ENCODE measurements at places on chromosomes 3 and 15.

- DNase-seq: no peak
Observed at GRCh38 chr3:164730815-164731360, 347.4 kb downstream of the SI start.

DNA sequence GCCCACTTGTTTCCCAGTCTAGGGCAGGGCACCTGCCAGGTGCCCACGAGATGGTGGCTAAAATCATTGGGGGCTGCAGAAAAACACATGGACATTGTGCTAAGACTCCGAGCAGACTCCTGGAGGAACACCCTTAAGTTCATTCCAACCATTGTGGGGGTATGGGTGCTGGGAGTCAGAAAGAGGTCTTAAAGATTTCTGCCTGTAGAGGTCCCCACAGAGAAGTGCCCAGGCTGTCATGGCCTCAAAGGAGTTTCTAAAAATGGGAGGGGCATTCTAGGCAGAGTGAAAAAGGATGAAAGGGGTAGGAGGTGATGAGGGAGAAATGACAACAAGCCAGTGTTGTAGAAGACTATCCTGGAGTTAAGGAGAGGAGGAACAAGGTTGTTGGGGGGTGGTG, 17.1 kb downstream of the RBP1 start:
- DNase-seq: no peak

DNA sequence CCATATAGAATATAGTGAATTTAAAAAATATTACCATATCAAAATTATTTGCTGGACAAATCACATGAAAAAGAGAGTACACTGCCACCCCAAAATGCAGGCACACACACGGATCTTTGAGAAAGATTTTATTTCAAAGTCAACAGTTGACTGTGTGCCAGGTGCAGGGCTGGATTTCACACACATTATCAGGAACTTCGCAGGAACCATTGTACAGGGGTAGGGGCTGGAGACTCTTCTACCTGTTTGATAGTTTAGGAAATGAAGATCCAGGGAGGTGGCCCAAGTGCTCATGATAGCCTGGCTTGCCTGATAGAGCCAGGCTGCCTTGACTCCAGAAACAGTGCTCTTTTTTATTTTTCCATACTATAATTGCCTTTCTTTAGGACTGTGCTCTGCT, 54.2 kb downstream of the IL1RAP start:
- no peak for DNase-seq

DNA sequence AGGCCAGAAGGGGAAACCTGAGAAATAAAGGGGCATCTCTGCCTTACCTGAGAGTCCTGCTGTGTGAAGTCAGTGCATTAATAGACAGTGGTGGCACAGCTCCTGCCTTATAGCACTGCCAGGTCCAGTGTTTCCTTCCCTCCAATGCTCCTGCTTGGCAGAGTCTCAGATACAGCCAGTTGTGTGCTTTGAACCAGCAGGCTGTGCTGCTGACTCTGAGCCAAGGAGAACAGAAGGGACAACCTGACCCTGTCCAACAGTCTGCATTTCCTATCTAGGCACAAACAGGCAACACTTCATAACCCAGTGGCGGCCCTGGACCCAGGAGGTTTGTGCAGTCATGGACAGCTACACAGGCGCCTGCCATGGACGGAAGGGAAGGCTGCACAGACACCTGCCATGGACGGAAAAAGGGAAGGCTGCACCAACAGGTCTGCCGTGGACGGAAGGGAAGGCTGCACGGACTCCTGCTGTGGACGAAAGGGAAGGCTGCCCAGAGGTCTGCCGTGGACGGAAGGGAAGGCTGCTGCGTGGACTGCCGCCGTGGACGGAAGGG, 33.9 kb upstream of the PLXNA1 start:
- DNase-seq: no peak

DNA sequence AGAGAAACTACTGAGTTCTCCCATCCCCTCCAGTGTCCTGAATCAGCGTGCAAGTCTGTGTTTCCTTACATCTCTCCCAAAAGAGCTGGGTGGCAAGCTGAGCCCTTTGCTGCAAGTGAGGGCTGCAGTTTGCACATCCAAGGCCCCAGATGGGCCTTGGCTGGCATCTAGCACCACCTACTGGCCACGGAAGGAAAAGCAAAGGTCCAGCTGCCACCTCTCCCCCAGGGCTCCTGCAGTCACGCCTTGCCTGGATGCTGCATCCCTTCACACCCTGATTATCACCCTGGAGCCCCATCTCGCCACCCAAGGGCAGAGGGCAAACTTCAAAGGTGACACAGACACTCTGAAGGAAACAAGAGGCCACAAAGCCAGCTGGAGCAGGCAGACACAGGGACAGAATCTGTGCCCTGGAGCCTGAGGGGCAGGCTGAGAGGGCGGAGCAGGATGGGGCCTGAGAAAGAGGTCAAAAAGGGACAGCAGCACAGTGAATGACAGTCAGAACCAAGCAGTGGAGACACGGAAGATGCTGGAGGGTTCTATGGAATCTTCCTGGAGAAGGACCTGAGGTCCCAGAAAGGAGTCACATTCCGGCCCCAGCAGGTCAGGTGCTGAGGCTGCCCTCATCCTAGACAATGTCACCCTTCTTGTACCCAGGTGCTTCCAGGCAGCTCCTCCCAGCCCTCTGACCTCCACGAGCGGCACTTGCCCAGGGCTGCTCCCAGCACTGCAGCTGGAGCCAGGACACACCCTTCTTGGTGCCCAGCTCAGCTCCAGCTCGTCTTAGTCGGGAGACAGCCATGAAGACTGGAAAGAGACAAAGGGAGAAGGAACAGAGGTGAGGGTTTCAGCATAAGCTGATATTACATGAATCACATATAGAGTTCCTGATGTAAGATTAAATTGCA, 18.3 kb upstream of the NTRK3 start:
- DNase-seq: peak; percentile 40

DNA sequence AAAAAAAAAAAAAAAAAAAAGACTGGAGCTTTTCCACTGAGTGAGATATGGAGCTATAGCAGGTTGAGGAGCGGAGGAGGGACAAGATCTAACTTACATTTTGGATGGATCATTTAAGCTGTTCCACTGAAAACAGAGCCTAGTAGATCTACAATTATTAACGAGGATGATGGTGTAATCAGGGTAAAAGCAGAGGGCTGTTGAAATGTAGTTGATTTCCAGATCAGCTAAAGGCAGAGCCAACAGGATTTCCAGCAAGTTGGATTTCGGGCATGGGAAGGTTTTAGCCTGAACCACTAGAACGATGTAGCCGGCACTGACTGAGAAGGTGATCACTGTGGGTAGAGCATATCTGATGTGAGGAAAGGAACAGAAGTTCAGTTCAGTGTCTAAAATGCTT, 360.7 kb downstream of the EPHB1 start:
- DNase-seq: no peak

GRCh38 chr3:128383316-128384235, 83.1 kb downstream of the DNAJB8 start:
- peak; percentile 66 for DNase-seq

DNA sequence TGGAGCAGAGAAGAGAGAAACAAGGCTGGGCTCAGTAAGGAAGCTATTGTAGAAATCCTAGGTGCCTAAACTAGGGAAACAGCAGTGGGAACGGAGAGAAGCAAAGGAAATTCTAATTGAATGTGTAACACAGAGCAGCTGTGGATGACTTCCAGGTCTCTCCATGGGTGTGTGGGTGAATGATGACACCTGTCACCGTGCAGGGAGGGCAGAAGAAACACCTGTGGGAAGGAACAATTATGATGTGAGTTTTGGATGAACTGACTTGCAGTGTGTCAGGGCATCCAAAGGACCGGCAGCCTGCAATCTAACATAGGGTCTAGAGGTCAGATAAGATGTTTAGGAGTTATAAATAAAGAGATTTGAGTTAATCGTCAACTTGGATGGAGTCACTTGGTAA, 144.2 kb downstream of the RYR3 start:
- no peak for DNase-seq

- no peak for DNase-seq
Observed at GRCh38 chr3:119033393-119034255, 1.0 kb downstream of the IGSF11 start.

DNA sequence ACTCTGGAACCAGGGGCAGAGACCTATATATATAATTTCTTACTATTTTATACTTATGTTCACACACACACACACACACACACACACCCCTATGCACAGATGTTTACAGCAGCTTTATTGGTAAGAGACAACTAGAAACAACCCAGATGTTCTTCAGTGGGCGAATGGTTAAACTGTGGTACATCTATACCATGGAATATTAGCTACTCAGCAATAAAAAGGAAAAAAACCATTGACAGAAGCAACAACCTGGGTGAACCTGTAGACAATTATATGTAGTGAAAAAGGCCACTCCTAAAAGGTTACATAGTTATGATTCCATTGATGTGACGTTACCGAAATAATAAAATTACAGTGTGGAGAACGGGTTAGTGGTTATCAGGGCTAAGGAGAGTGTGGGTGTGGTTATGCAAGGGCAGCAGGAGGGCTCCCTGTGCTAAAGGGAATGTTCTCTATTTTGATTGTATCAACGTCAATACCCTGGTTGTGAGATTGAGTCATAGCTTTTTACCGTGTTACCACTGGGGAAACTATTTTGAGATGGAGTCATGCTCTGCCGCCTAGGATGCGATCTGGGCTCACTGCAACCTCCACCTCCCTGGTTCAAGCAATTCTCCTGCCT, 85.5 kb downstream of the FLNB start:
- no peak for DNase-seq

DNA sequence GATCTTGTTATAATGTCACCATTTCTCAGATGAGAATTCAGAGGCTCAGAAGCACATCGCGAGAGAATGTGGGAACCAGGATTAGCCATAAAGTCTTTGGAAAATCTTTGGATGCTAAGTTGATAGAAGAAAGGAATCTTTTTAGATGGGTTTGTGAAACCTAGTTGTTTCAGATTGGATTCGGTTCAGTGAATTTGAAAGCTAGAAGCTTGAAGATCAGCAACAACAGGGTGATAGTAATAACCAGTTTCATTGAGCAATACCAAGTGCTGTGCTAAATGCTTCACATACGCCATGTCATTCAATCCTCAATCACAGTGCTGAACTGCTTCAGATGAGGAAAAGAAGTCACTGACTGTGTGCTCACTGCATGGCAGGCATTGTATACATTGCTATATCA, 47.4 kb upstream of the MITF start:
- DNase-seq: no peak

- peak; percentile 98 for DNase-seq
Observed at GRCh38 chr3:179604321-179605078, at the start of the genes MRPL47 and NDUFB5. Gene MRPL47, minus strand, starts transcription at chr3:179604638. Its CDS starts 14 bp downstream, at chr3:179604624. Gene NDUFB5, plus strand, starts transcription at chr3:179604794. Its CDS starts 22 bp downstream, at chr3:179604816.

DNA sequence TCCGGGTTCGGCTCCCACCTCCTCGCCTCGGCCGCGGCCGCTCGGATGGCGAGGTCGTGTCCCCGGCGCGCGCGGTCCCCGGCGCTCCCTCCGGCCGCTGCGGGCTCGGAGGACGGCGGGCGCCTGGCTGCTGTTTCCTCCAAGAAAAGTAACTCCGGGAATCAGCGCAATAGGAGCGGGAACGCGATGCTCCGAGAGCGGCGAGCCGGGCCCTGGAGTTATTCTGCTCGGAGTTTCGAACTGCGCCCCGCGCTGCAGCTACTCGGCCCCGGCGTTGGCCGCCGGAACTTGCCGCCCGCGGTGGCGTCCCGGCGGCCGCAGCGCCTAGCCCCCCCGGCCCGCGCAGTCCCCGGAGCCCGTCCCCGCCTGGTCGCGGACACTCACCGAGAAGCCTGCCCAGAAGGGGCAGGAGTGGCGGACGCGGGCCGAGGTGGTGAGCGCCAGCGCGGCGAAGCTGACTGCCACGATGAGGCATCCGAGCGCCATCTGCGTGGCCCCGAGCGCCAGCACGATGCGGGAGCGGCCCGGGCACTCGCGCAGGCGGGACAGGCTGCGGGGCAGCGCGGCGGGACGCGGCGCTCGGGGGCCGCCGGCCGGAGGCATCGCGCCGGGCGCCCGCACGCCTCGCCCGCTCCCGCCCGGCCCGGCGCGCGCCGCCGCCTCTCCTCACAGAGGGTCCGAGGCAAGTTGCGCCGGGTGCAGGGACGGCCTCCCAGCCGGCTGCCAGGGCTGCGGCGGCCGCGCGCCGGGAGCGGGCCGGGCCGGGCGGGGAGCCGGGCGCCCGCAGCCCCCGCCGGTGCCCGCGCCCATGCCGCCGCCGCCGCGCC, 251.9 kb downstream of the TJP1 start:
- peak; percentile 33 for DNase-seq

DNA sequence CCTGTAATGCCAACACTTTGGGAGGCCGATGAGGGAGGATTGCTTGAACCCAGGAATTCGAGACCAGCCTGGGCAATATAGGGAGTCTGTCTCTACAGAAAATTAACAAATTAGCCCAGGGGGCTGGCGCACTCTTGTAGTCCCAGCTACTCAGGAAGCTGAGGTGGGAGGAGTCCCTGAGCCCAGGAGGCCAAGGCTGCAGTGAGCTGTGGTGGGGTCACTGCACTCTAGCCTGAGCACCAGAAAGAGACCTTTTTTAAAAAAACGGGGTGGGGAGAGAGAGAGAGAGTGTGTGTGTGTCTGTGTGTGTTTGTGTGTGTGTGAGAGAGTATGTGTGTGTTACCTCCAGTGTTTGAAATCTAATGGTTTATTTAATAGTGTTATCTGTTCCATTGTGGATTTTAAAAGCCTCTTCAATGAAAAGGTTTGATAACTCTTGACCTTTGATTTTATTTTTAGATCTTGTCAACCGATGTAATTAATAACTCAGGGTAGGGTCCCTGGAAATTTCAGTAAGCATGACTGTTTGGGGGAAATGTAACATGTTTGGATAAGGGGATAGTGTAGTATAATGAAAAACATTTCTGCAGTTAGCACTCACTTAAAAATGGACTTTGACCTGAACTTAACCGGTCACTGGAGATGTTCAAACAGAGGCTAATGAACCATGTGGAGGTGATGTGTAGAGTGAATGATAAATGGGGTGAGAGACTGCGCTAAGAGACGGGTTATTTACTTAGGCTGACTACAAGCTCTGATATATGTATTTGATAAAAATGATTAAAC, 29.7 kb downstream of the LRCH3 start:
- DNase-seq: no peak

GRCh38 chr15:76140074-76140464, 80.3 kb downstream of the TMEM266 start:
- no peak for DNase-seq

DNA sequence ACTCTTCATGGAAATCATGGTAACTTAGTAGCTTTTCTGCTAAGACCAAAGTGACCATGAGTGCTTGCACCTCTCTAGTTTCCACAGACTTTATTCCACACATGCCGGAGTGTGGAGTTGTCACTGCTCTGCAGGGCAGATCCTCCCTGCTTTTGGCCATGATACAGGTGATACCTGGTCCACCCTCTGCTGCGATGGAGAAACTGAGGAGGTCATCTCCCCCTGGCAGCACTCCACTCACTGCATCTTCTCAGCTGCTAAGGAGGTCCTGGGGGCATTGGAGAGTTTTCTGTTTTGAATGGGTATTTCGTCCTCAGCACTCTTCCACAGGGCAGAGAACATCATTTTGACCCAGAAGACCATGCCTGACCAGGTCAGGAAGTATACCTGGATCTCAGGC, 31.1 kb downstream of the RBM5 start:
- DNase-seq: no peak

GRCh38 chr15:26877831-26878230, 11.0 kb downstream of the GABRA5 start:
- no peak for DNase-seq

DNA sequence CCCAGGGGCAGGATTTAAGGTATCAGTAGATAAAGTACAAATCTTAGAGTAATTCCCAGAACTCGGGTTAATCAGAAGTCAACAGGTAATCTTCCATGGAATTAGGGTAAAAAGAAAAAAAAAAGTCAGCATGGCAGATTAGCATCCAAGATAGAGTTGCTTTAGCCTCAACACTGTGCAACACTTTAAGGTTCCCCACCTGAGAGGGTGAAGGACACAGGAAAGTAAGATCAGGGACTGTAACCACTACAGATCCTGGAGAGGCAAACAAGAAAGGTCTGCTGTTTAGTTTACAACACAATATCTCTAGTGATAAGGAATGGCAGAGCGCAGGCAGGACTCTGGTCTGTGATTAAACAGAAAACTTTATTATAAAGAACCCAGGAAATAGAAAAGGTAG, 4.1 kb upstream of the PHLDB2 start:
- no peak for DNase-seq
